ENCODE measurements at places on chromosomes 12 and 14. TPM values are rescaled to one million over a fixed set of nuclear protein-coding genes. Genes with fewer than 3 reads are reported as not detected.

DHRS2 gene
- 6.4 TPM for total RNA-seq

COCH gene
- 23.3 TPM for total RNA-seq

CCDC175 gene
- total RNA-seq: not detected

DYNLL1 gene
- 665 TPM for total RNA-seq

SLCO1C1 gene
- total RNA-seq: not detected

RAN gene
- 1,665 TPM for total RNA-seq

GLS2 gene
- total RNA-seq: not detected

TAS2R42 gene
- not detected for total RNA-seq

HOXC13 gene
- 18.5 TPM for total RNA-seq

TSPAN19 gene
- total RNA-seq: not detected

CMA1 gene
- not detected for total RNA-seq

PARPBP gene
- total RNA-seq: 16.6 TPM

KRT2 gene
- not detected for total RNA-seq

DPF3 gene
- 0.29 TPM for total RNA-seq

TESPA1 gene
- not detected for total RNA-seq

DEGS2 gene
- 3.3 TPM for total RNA-seq
